ENCODE measurements at places on chromosomes 7 and 10.

- no peak for DNase-seq
Observed at GRCh38 chr10:109886037-109886780, 37.1 kb downstream of the XPNPEP1 start.

DNA sequence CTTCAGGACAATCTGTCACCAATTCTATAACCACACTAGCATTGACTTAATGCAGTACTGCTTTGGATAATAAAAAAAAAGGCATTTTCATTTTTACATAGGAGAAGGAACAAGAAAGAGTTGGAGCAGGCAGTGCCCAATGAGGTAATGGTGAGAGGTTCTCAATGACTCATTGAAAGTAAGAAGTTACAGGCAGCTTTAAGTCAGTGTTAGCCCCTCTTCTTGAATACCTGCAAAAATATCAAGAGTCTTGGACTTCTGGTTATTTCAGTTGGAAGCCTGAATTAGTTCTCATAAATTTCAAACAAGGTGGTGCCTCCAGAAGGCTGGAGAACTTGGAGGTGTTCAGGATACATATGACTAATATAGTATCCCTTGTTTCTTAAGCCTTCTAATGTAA is 422.5 kb downstream of the HTR7 start:
- no peak for DNase-seq

DNA sequence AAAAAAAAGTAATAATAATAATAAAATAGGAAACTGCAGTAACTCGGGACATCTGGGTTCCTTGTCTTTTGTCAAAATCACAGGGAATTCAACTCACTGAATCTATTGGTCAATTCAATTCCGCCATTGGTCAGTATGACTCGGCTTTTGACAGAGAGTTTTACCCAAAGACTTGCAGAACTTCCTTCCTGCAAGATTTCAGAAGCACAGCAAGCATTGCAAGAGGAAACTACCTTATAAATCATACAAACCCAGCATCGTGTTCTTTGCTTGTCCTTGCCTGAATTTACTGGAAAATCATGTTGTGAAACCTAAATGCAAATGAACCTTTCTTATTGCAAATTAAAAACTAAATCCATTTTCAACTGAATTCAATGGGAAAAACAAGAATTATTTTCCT is 15.5 kb downstream of the KLF6 start:
- DNase-seq, result no peak

- DNase-seq, result no peak
Observed at GRCh38 chr10:61606959-61607907, 55.5 kb upstream of the CABCOCO1 start.

Data from stimulated activated CD4-positive, alpha-beta T cell treated with anti-CD3 and anti-CD28 coated beads, Interleukin-2, amount 100 ng/mL, for 24 hours (primary cell).